CD8-positive, alpha-beta T cell (primary cell): ENCODE measurements at places on chromosomes 4 and X.

DNA sequence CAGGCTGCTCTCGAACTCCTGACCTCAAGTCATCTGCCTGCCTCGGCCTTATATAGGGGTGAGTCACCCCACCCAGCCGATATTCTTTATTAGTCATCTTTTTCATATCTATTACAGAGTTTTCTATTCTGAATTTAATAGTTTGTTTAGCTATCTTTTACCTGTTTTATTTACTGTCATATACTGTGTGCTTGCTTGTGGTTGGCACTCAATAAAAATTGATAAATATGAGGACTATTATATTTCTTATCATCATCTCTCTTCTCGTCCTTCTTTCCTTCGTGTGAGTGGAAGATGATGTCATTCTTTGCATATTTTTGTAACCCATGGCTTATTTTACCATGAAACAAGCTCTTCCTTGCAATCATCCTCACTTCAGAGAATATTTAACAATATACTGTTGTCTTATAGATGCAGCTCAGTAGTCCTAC, 265.5 kb downstream of the ARHGAP24 start:
- no peak for DNase-seq

- no peak for DNase-seq
Observed at GRCh38 chrX:119960625-119961024, 17.1 kb upstream of the NKAP start.

- no peak for DNase-seq
Observed at GRCh38 chr4:147942729-147943128, 210.8 kb downstream of the ARHGAP10 start.

DNA sequence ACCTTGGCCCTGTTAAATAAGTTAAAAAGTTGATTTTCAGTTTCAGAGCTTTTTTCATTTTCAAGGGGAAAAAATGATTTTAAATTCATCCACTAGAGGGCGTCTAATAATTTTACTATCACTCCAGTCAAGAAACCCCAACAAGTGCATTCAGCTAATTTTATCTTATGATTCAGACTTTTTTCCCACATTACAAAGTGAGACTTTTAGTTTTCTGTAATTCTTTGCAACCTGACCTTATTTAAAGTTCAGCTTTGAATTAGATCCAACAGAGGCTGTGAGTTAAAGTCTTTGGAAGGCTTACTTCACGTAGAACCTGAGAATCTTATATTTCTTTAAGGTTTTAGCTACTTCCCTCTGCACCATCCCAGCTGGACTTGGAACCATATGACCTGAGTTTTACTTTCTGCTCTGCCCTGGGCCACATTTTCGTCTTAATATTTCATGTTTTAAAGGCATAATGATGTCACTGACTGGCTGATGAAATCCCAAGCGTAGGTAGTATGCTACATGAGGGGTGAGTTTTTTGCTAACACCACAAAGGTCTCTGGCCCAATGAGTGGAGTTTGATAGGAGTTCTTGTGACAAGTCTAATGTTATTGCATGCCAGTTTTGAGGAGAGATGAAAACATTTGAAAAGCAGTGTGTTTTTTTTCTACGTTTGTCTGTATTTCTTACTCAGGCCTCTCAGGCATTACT, 7.2 kb downstream of the GNRHR start:
- DNase-seq = no peak

DNA sequence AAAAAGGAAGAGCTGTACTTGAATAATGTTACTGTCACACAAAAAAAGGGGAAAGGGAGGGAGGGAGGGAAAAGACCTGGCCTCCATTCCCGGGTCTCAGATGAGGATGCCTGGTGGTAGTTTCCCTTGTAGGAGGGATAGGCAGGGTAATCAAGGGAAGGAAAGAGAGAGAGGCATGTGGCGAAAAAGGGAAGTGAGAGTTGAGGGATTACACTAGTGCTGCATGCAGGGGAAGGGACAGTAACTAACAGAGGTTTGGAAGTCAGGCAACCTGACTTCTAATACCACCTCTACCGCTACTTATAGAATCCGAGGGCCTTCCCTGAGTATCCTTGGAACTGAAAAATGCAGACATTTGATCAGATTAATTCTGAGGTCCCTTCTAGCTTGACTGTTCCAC, 821.7 kb upstream of the FTHL17 start:
- DNase-seq = no peak

GRCh38 chr4:111930659-111931058, 214.6 kb upstream of the FAM241A start:
- DNase-seq = no peak

GRCh38 chr4:134780244-134780643, 578.7 kb upstream of the PABPC4L start:
- no peak for DNase-seq

- DNase-seq = no peak
Observed at GRCh38 chr4:54073271-54073880, 9.0 kb upstream of the CHIC2 start.
